ENCODE measurements at places on chromosomes 7 and 10.

- no peak for DNase-seq
Observed at GRCh38 chr7:8236780-8237407, 25.1 kb downstream of the ICA1 start.

- DNase-seq, result no peak
Observed at GRCh38 chr10:5890452-5890915, 441 bp downstream of the FBH1 start.

DNA sequence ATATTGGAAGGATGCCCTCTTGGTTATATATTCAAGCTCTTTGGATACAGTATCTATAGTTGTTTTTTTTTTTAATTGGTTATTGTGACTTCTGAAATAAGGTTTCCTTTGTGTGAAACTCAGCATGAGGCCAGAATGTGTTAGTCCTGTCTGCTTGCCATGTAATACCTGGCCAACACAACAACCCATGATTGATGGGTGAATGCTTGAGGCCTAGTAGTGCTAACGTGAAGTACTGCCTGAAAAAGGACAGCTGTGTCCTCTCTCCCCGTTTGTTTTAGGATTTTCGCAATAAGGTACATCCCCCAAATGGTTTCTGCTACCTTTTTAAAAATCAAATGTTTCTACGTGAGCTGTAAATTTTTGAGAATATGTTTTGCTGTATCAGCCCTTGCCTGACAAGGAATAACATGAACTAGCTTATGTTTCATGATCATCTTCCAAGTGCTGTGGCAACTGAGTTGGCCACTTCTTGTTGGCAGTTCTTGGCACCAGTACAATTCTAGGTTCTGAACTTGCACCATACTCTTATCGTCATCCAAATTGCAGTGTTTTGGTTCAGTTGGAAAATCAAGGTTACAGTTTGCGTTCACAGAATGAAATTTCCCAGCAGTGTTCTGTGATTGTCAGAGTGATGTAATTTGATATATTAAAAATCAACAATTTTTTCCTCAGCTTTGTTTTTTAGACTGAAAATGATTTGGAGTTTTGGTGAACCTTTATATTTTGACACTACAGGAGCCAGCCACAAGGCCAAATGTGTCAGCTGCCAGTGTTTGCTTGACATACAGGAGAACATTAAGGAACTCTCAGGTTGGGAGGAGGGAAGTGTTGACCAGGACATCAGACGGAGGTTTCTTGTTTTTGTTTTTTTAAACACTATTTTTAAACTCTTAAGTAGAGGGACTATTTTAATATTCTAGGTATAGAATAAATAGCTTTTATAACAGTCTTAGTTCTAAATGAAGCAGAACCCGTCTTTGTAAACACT, 13.5 kb upstream of the ASCC1 start:
- DNase-seq, result no peak

DNA sequence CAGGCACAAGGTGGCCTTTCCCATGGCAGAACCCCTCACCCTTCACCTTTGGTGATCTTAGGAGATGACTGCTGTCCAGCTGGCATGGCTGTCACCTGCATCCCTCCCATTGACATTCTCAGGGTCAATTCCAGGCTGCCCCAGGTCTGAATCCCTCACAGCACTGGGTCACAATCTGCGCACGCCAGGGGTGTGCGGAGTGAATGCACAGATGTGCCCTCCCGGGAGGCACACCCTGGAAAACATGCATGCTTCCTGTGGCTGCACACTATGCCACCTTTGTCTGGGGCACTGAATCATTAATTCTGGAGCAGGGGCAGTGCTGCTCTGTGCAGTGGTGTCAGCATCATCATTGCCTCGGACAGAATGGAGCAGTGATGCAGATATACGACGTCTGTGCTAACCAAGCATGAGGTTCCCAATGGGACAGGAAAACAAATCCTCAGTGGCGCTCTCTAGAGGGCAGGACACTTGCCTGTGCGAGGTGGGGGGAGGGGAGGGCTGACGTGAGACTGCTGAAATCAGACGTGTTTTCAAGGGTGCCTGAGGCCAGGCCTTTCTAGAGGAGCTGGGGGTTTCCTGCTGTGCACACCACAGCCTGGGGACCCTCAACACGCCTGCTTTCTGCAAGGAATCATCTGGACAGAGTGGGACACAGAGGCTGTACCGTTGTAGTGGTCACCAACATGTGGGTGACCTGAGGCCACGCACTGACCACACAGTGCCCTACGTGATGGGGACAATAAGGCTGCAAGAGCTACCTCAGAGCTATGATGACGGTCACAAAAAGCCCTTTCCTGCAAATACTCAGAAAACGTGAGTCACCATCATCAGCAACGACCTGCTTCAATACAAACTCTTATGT, 77.9 kb downstream of the HIPK2 start:
- DNase-seq, result no peak

DNA sequence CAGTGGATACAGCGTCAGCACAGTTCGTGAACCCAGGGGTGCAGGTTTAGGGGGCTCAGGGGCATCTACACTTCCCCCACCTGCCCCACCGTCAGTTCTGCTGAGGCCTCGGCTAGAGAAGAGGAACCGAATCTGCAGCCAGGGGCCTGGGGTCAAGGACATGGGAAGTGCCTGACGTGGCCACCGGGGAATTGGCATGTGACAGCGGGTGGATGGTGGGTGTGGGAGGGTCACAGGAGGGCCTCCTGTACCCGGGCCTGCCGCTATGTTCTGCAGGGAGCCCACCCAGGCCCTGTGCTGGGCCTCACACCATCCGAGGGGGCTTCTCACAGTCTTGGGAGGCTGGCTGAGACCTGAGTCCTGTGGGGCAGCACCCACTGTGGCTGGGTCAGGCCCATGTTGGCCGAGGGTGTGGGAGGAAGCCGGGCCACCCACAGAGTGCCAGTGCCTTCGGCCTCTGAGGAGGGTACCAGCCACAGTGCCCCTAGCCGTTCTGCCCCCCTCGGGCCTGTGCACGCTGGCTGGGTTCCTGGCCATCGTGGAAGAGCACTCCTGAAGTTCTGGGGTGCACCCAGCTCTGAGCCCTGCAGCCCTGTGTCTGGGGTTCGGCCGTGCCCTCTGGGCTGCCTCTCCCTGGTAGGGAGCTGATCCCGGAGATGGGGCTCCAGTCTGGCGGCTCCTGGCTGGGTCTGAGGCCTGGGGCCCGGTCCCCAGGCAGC, 5.9 kb downstream of the TTYH3 start:
- DNase-seq, result no peak

- no peak for DNase-seq
Observed at GRCh38 chr7:42217053-42217452, 20.0 kb downstream of the GLI3 start.

GRCh38 chr10:13019280-13019679, 17.8 kb upstream of the CCDC3 start:
- no peak for DNase-seq

- no peak for DNase-seq
Observed at GRCh38 chr10:128981881-128982615, 485.0 kb upstream of the MGMT start.

DNA sequence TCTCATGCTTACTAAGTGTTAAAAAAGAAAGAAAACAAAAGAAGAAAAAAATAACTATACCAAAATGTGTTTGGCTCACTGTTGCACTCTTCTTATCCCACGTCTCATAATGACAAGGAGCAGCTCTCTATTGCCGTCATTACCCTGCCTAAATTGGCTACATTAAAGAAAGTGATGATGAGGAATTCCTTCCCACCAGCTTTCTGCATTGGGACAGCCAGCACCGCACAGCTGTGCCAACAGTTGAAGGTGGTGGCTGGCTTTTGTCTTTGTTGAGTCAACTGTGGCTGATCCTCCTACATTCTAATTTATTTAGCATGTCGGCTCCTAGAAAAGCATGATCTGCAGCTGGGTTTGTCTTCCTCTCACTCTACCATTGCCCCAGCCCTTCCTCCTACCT, 751.8 kb downstream of the KCNMA1 start:
- DNase-seq, result no peak

- DNase-seq, result no peak
Observed at GRCh38 chr10:9921544-9921943, 1096.1 kb upstream of the CELF2 start.

Data from activated CD8-positive, alpha-beta memory T cell treated with anti-CD3 and anti-CD28 coated beads for 4 hours (primary cell).